HTR-8/SVneo (cell line): ENCODE measurements at places on chromosomes 6 and 20.
A peak's percentile ranks its signal among the peaks of the same experiment; 100 is the strongest.

DNA sequence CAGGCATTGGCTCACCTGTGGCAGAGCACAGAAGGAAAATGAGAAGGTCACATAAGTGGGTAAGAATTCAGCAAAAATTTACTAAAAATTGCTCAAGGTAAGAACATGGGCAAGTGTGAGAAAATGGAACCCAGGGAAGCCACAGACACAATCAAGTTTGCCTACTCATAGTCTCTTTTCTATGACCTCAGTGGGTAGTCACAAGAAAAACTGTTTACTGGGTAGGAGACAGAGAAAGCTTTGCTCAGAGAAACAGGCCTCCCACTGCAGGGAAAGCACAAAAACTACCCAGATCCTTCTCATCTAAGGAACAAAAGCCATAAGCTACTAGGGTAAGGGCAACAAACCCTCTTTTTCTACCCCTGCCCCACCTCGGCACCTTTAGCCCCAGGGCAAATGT is 35.2 kb downstream of the FAM184A start:
- no peak for DNase-seq

DNA sequence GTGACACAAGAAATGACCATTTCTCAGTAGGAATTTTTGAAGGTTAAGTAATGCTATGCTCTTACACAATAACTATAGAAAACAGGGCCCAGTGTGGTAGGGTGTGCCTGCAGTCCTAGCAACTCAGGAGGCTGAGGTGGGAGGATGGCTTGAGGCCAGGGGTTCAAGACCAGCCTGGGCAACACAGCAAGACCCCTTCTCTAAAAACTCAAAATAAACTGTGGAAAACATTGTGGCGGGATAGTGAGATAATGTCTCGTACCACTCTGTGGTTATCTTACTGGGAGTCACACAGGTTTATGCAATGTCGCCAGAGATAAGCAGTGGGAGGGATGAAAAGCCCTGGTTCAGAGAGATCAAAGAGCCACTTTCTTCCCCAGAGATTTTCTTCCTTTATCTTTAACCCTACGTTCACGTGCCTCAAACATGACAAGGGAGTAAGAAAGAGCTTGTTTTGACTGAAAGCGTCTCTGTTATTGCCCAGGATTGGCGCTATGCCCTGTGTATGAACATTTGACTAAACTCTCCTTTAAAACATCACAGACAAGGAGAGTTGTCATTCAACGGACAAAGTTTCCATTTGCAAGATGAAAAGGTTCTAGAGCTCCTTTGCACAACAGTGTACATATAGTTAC is 13.9 kb downstream of the GCM1 start:
- no peak for DNase-seq

DNA sequence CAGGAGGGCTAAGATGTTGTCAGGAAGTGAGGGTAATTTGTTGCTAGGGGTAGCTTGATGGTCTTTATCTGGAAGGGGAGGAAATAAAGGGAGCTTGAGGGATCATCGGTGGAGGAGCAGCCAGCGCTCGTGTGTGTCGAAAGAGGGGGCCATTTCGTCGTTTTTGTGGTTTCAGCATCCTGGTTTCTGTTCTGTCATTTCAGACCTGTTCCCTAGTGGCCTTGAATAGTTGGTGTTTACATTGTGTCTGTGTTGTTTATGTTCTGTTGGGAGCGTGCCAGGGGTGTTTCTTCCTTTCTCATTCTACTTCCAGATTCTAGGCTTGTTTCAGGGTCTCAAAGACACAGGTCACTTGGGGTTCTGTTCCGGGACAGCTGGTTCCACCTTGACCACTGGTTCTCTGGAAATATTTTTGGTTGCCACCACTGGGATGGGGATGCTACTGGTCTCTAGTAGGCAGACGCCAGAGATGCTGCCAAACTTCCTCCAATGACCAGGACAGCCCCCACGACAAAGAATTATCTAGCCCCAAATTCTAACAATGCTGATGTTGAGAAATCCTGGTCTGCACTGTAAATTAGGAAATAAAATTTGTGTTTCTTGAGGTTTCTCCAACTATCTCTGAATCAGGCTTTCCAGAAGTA is 113.9 kb upstream of the NAA20 start:
- DNase-seq, result no peak

DNA sequence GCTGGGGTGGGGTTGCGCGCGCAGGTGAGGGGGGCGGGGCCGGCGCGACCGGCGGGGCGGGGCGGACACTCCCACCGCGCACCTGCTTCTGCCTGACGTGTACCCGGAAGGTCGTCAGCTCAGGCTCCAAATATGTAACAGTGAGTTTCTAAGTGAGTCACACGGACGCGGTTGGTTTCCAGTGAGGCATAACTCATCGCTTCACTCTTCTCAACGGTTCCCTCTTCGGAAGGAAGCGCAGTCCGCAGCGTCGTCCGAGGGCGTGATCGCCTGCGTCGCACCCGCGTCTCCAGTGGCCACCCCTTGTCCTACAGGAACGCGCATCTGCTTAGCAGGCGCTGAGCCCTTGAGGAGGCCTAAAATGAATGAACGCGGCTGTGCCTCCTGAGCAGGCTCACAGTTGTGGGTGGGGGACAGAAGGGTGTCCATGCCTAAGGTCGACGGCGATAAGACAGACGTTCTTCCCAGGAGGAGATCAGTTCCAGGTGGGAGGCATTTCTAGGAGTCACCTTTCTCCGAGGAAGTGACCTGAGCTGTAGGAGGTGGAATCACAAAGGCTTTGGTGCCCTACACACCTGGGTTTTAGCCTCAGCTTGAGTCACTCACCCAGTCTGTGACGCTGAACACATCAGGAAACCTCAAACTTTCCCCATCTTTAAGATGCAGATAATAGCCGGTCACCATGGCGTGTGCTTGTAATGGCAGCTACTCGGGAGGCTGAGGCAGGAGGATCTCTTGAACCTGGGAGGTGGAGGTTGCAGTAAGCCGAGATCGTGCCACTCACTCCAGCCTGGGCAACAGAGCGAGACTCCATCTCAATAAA is 50.9 kb upstream of the EZR start:
- peak; percentile 95 for DNase-seq

DNA sequence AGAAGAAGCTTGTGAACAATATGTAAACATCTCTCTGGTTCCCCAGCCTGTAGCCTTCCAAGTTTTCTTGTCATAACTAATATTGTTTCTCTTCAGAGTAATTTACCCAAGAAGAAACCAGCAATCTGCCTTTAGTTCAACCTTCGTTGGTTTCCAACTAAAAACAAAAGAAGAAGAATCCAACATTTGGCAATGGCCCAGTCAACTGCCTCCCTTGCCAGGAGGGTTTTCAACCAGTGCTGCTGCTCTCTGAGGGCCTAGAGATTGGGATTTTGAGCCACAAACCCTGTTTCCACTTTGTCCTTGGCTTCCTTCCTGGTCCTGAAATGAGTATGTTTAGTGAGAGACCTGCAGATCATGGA is 395.8 kb upstream of the CNR1 start:
- DNase-seq, result no peak

DNA sequence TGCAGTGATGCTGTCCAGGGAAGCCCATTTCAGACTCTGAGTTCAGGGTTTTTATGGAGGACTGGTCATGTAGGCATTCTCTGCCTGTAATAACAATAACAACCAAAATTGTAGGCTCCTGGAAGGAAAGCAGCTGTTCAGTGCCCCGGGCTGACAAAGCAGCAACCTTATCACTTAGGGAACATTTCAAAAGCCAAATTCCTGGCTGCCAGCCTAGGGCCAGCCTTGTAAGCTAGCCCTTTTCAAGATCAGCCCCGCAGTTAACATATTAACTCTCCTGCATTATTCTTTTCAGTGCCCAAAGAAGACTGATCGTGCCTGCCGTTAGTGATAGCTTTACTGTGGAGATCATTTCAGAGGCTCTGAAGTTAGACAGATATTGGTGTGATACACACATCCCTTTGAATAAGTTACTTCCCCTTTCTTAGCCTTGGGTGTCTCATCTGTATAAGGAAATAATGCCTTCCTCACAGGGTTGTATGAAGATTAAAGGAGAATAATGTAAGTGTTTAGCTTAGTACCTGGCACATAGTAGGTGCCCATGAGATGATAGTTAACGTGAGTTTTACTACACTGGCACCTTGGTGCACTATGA is 44.1 kb downstream of the CTNNBL1 start:
- DNase-seq, result no peak

- DNase-seq, result peak; percentile 83
These were observed 667 bp downstream of the CAP2 start for GRCh38 chr6:17393892-17394631.

DNA sequence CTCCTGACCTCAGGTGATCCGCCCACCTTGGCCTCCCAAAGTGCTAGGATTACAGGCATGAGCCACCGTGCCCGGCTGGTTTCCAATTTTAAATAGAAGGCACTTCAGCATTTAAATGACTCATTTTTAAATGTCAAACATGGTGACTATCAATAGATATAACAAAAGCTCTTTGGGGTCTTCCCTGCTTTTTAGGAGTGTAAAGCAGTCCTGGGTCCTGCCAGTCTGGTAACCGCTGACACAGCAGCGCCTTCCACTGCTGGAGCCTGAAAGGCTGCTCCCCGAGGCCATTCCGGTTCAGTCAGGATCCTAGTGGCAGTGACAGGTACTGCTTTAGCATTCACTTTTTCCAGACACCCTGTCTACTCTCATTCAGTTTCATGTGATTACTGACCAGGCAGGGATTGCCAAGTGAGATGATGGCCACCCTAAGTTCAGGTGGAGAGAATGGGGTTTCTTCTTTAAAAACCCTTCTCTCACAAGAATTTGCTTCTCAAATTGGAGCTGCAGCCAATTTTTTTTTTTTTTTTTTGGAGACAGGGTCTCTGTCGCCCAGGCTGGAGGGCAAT is 5.1 kb downstream of the DIDO1 start:
- DNase-seq, result peak; percentile 83

- DNase-seq, result no peak
These were observed 111.0 kb downstream of the TBC1D7 start for GRCh38 chr6:13217206-13217905.

GRCh38 chr6:16503970-16504415 is 257.3 kb downstream of the ATXN1 start:
- DNase-seq, result no peak

- no peak for DNase-seq
These were observed 174.0 kb downstream of the RNF144B start for GRCh38 chr6:18561037-18561750.

DNA sequence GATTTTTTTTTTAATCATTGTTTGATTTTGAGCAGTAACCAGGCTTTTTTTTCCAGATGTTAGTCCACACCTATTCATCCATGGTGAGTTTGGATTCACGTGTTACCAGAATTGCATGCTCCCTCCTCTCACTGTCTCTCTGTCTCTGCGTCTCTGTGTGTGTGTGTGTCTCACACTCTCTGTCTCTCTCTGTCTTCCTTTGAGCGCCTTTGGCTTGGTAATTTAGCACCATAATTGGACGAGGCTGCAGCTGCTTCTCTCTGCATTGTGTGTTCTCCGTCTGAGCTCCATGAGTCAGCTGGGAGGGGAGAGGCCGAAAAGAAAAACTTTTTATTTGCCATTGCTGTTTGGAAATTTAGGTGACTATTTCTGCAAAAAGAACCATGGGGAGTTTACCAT is 3.4 kb downstream of the TFAP2B start:
- DNase-seq, result no peak

DNA sequence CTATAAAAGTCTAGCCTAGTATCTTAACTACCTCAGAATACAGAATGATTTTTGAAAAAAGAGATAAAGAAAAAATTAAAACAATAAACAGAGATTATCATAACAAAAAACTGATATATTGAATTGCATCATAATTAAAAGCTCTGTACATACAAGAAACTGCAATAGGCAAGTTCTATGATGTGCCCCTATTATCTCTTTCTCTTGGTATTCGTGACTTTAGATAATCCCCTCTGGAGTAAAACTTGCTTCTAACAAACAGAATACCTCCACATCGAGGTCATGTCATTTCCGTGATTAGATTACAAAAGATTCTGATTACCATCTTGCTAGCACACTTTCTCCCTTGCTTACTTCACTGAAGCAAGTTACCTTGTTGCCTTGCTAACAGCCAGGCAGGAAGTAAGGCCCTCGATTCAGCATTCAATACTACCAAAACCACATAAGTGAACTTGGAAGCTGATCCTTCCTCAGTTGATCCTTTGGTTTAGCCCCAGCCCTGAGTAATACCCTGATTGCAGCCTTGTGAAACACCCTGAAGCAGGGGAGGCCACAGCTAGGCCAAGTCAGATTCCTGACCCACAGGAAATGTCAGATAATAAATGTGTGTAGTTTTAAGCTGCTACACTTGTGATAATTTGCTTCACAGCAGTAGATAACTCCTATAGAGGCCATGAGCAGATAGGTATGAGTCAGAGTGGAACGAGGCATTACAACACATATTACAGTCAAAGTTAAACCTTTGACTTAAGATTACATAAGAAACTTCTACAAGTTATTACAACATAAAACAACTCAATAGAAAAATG is 53.7 kb upstream of the TMX4 start:
- no peak for DNase-seq

DNA sequence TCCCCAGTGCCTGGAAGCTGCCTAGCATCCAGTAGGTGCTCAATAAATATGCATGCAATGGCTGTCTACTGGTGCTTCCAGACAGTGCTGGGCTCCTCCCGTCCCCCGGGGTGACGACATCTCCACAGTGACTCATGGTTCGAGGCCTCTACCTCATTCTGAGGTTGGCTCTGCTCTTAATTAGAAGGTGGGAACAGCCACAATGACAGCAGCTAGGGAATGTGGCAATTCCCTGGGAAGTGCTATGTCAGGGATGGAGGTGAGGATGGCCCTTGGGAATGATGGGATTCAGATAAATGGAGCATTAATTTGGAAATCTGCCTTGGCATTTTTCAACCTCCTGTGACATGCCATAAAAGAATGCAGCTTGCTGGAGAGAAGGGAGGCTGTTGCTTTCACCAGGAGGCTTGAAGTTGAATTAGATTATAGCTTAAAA is 43.5 kb upstream of the NFATC2 start:
- peak; percentile 82 for DNase-seq

DNA sequence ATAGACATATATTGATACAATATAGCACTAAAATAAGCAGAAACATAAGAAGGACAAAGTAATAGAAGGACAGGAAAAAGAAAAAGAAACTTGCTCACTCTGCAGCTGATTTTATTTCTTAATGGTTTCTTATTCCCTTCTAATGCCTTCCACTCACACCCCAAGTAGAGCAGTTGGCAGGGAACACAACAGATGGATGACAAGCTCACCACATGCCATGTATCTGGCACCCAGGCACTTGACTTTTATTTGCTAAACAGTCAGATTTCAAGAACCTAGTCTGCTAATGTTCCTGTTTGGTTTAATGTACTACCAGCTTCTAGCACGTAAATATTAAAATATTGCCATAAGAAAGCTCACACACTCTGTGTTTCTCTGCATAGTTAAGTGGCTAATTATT is 87.1 kb downstream of the COL19A1 start:
- DNase-seq, result no peak

DNA sequence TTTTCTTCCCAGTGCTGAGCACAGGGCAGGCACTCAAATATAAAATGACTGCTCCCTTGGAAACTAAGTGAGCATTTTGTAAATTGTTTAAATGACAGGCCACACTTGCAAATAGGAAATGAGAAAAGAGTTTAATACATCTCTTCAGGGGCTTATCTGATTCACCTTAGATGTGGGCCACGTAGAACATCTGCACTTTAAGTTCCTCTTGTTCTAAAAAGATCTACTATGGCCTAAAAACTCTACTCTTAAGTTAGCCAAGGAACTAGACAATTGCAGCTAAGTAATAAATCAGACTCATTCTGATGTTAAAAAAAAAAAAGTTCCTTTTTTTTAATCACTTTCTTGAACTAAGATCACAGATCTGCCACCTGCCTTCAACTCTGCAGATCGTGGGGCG is 126.3 kb downstream of the KIF16B start:
- DNase-seq, result no peak

- no peak for DNase-seq
These were observed 177.7 kb upstream of the SNX9 start for GRCh38 chr6:157645201-157645795.

GRCh38 chr6:142195862-142196541 is 48.9 kb downstream of the VTA1 start:
- no peak for DNase-seq

GRCh38 chr6:139337001-139337400 is 37.4 kb downstream of the CITED2 start:
- no peak for DNase-seq
